ENCODE measurements at places on chromosomes 6 and 20.

DNA sequence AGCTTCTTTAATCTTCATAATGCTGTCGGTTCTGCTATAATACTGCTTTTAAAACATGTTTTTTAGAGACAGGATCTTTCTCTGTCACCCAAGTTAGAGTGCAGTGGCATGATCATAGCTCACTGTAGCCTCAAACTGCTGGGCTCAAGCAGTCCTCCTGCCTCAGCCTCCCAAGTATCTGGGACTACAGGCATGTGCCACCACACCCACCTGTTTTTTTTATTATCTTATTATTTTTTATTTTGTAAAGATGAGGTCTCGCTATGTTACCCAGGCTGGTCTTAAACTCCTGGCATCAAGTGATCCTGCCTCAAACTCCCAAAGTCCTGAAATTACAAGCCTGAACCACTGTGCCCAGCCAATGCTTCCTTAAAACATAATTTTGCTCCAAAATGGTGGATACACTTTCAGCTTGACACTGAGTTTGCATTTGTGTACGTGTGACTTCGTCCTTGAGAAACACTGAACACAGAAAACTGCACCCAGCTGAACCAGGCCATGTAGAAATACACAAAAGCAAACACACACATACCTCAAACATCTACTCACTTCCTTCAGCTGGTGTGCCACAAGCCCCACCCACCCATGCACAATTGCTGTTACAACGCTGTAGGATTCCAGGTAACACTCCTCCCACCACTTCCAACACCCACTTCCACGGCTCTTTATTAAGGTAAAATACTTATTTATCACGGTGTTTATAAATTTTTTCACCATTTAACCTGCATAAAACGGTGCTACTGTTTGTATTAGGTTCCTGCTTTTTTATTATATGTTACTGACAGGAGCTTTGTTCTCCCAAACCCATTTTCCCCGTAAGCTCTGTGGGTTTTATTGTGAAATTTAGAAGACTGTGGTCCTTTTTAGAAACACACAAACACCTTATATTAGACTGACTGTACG, 109.1 kb downstream of the TSHZ2 start:
- no peak overlapping the region for H3K27ac ChIP-seq
- H3K36me3 ChIP-seq, result no peaks in the 10 kb centered on the region
- H3K27me3 ChIP-seq, result no peaks in the 10 kb centered on the region
- no peak for DNase-seq

DNA sequence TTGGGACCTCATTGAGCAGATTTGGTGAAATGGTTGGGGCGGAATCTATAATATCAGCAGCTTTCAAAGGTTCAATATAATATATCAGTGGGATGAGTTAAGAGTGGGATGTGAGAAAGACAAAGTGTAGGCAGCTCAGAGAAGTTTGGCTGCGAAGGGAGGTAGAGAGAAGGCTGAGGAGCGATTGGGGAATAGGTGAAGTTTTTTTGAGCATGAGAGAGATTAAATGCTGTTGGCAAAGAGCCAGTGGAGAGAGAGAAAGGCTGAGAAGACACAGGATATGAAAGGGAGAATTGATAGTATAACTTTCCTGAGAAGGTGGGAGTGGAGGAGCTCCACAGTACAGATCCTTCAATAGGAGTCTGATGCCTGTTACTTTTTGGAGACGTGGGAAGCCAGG, 12.1 kb upstream of the SERINC3 start:
- H3K4me1 ChIP-seq, result peaks cover 24% of the 10 kb centered on the region
- no peaks in the 10 kb centered on the region for H3K27me3 ChIP-seq
- H3K36me3 ChIP-seq, result no peaks in the 10 kb centered on the region
- no peak overlapping the region for H3K4me3 ChIP-seq

DNA sequence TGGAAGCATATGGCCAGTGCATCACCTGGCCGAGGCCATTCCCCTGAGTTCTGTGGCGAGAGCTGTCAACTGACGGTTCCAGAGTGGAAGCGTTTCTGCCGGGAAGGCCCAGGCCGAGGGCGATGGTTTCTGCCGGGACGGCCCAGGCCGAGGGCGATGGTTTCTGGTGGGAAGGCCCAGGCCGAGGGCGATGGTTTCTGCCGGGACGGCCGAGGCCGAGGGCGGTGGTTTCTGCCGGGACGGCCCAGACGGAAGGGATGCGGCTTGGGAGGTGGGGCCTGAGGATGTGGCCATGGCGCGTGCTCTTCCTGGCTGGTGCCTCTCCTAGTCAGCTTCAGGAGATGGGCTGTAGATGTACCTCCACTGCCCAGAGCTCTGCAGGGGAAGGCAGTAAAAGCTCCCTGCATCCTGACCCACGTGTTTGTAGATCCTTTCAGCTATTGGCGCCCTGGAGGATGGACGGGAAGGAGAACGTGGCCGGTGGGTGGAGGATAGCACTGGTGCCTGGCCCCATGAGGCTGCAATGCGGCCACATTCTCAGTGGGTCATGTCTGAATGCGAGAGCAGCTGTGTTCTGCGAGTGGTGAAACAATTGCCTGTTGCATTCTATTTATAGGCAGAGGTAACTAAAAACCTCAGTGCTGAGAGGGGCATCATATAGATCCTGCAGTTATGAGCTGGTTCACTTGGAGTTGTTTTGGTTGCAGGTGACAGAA, 12.8 kb downstream of the TPD52L2 start:
- H3K4me1 ChIP-seq, result no peaks in the 10 kb centered on the region
- no peak for DNase-seq
- no peak overlapping the region for H3K27ac ChIP-seq
- no peaks in the 10 kb centered on the region for H3K27me3 ChIP-seq
- peaks cover 40% of the 10 kb centered on the region for H3K36me3 ChIP-seq

GRCh38 chr6:153568628-153569027, 437.5 kb upstream of the RGS17 start:
- no peaks in the 10 kb centered on the region for H3K4me1 ChIP-seq
- H3K36me3 ChIP-seq, result no peaks in the 10 kb centered on the region
- H3K27ac ChIP-seq, result no peak overlapping the region
- H3K4me3 ChIP-seq, result no peak overlapping the region

DNA sequence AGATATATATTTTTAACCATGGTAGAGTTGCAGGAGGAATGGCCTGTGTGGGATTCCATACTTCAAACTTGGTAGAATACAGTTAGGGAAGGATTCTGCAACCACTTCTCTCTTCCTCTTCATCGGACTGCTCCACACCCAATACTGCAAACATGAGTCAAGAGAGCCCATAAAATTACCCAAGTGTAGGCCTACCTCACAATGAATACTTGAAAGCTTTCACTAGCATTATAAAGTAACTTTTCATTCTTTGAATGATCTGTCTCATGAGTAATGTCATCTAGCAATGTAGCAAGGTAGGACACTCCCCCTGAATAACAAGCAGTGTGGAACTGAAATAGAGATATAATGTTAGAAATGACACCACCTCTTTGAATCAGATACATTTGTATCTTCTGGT, 79.4 kb downstream of the FOXC1 start:
- no peak for DNase-seq
- no peaks in the 10 kb centered on the region for H3K27me3 ChIP-seq
- no peak overlapping the region for H3K27ac ChIP-seq
- no peaks in the 10 kb centered on the region for H3K36me3 ChIP-seq
- H3K4me1 ChIP-seq, result no peaks in the 10 kb centered on the region

- no peak for DNase-seq
- H3K36me3 ChIP-seq, result no peaks in the 10 kb centered on the region
- H3K4me3 ChIP-seq, result no peak overlapping the region
- no peak overlapping the region for H3K27ac ChIP-seq
These were observed 82.2 kb downstream of the MYO6 start for GRCh38 chr6:75830959-75831885.

GRCh38 chr6:122495612-122496011, 24.0 kb upstream of the SERINC1 start:
- H3K36me3 ChIP-seq, result no peaks in the 10 kb centered on the region
- no peak for DNase-seq
- H3K27me3 ChIP-seq, result peaks cover 3% of the 10 kb centered on the region
- H3K27ac ChIP-seq, result no peak overlapping the region
- H3K4me3 ChIP-seq, result no peak overlapping the region
- no peaks in the 10 kb centered on the region for H3K4me1 ChIP-seq

DNA sequence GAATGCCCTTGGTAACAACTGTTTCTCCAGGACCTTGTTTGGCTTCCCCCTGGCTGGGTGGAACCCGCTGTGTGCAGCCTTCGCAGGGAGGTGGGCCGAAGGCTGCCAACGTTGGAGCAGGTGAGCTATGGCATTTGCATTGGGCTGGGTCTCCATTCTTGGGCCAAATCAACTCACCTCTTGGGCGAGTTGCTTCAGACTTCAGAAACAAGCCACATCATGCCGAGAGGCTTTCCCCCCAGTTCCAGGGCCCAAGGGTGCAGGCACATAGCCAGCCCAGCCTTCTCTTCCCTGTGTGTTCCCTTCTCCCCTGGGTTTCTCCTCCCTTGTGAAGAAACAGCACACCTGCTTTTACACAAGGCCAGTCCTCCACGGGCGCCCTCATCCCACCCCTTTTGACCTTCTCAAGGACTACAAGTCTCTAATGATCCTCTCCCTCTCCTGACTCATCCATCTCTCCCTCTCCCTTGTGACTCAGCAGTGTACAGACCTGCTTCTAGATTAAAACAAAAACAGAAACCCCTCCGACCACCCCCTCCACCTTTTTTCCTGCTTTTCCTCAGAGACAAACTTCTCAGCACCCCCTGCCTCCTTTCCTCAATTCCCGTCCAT, 41.6 kb downstream of the FAM209B start:
- H3K4me1 ChIP-seq, result no peaks in the 10 kb centered on the region
- no peaks in the 10 kb centered on the region for H3K27me3 ChIP-seq
- H3K36me3 ChIP-seq, result no peaks in the 10 kb centered on the region

- no peak overlapping the region for H3K27ac ChIP-seq
- no peak for DNase-seq
- H3K4me1 ChIP-seq, result no peaks in the 10 kb centered on the region
- no peaks in the 10 kb centered on the region for H3K36me3 ChIP-seq
- no peaks in the 10 kb centered on the region for H3K27me3 ChIP-seq
- H3K4me3 ChIP-seq, result no peak overlapping the region
These were observed 66.8 kb upstream of the IYD start for GRCh38 chr6:150301846-150302519.

DNA sequence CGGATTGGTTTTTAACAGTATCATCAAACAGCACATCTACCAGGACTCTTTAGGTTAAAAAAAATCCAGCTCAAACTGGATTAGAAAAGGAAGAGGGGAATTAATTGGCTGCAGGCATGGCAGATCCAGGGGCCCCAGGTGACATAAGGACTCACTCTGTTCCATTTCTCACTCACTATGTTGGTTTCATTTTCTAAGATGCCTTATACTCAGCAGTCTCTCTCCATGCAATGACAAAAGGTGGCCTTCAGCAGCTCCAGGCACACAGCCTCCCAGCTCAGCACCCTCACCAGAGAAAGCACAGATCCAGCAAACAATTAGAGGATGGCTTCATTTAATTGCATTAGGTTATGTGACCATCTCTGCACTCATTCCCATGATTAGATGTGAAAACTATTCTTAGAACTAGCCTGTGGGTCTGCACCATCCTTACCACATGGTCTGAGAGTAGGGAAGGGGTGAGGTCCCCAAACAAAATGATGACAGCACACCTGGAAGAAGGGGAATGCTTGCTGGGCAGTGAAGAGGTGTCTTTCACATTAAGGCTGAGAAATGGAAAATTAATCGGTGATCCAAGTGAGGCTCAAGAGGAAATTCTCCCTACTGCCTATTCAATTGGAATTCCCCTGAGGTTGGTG, 243.1 kb downstream of the CDH26 start:
- no peaks in the 10 kb centered on the region for H3K27me3 ChIP-seq
- H3K4me1 ChIP-seq, result no peaks in the 10 kb centered on the region
- H3K27ac ChIP-seq, result no peak overlapping the region
- no peak overlapping the region for H3K4me3 ChIP-seq
- no peaks in the 10 kb centered on the region for H3K36me3 ChIP-seq

- H3K27me3 ChIP-seq, result no peaks in the 10 kb centered on the region
- no peaks in the 10 kb centered on the region for H3K36me3 ChIP-seq
- DNase-seq, result no peak
- no peaks in the 10 kb centered on the region for H3K4me1 ChIP-seq
- no peak overlapping the region for H3K4me3 ChIP-seq
These were observed 395.1 kb downstream of the EPM2A start for GRCh38 chr6:145340256-145340655.

Data from CD8-positive, alpha-beta memory T cell (primary cell).